ENCODE measurements at places on chromosomes 7 and 10. TPM values are rescaled to one million over a fixed set of nuclear protein-coding genes. Genes with fewer than 3 reads are reported as not detected.

DNA sequence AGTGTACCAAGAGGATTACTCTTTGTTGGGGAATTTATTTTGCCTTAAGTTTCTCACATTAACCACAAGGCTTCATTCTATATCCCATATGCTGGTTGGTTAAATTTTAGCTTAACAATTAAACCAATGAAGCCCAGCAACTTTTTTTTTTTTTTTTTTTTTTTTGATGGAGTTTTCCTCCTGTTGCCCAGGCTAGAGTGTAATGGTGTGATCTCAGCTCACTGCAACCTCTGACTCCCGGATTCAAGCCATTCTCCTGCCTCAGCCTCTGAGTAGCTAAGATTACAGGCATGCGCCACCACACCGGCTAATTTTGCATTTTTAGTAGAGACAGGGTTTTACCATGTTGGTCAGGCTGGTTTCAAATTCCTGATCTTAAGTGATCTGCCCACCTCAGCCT lies 75.0 kb upstream of the MKX start:
- H3K4me1 ChIP-seq: no peaks in the 10 kb centered on the region
- no peak overlapping the region for H3K4me3 ChIP-seq
- no peak overlapping the region for H3K27ac ChIP-seq
- no peaks in the 10 kb centered on the region for H3K36me3 ChIP-seq

- peaks cover 17% of the 10 kb centered on the region for H3K27me3 ChIP-seq
- H3K4me3 ChIP-seq: no peak overlapping the region
- H3K27ac ChIP-seq: no peak overlapping the region
- no peak for DNase-seq
- no peaks in the 10 kb centered on the region for H3K36me3 ChIP-seq
Observed at GRCh38 chr7:150950496-150951180, 27.5 kb downstream of the KCNH2 start.

The STEAP1B gene
- not detected for total RNA-seq

GRCh38 chr7:157309988-157310668 lies 26.7 kb upstream of the DNAJB6 start:
- DNase-seq: no peak
- peaks cover 26% of the 10 kb centered on the region for H3K4me1 ChIP-seq
- no peaks in the 10 kb centered on the region for H3K27me3 ChIP-seq
- no peak overlapping the region for H3K4me3 ChIP-seq

- peaks cover 11% of the 10 kb centered on the region for H3K27me3 ChIP-seq
- no peak overlapping the region for H3K27ac ChIP-seq
- no peaks in the 10 kb centered on the region for H3K4me1 ChIP-seq
Observed at GRCh38 chr7:151904270-151904669, 27.4 kb upstream of the PRKAG2 start.

The ATG9B gene
- total RNA-seq: 4.7 TPM
